Gastrocnemius medialis (tissue), 4 donors: ENCODE measurements at places on chromosomes 16 and 17. TPM values are rescaled to one million over a fixed set of nuclear protein-coding genes. Genes with fewer than 3 reads are reported as not detected.

Gene HCRT
- not detected for total RNA-seq

Gene KRTAP2-1
- not detected for total RNA-seq

Gene KCNJ18
- not detected for total RNA-seq

Gene MAPT
- total RNA-seq: 70.3 TPM

Gene NPIPB9
- not detected for total RNA-seq

Gene SLFN14
- total RNA-seq: not detected

Gene SPNS3
- total RNA-seq: not detected

- no peak overlapping the region for H3K27ac ChIP-seq
- no peaks in the 10 kb centered on the region for H3K36me3 ChIP-seq
- no peaks in the 10 kb centered on the region for H3K4me1 ChIP-seq
- no peak overlapping the region for H3K4me3 ChIP-seq
Measured at GRCh38 chr16:10660950-10661635, 33.6 kb downstream of the TEKT5 start.

GRCh38 chr17:37741341-37742115, 3.3 kb downstream of the HNF1B start:
- H3K27ac ChIP-seq: no peak overlapping the region
- no peak overlapping the region for H3K4me3 ChIP-seq
- DNase-seq: no peak
- H3K4me1 ChIP-seq: peaks cover 15% of the 10 kb centered on the region

- H3K36me3 ChIP-seq: no peaks in the 10 kb centered on the region
- DNase-seq: no peak
- H3K27me3 ChIP-seq: no peaks in the 10 kb centered on the region
Measured at GRCh38 chr16:27539120-27539519, 10.6 kb downstream of the GTF3C1 start.

- no peaks in the 10 kb centered on the region for H3K4me1 ChIP-seq
- no peak overlapping the region for H3K4me3 ChIP-seq
- H3K27me3 ChIP-seq: no peaks in the 10 kb centered on the region
- no peak overlapping the region for H3K27ac ChIP-seq
- no peaks in the 10 kb centered on the region for H3K36me3 ChIP-seq
Measured at GRCh38 chr17:66441101-66441661, 138.8 kb downstream of the PRKCA start.

DNA sequence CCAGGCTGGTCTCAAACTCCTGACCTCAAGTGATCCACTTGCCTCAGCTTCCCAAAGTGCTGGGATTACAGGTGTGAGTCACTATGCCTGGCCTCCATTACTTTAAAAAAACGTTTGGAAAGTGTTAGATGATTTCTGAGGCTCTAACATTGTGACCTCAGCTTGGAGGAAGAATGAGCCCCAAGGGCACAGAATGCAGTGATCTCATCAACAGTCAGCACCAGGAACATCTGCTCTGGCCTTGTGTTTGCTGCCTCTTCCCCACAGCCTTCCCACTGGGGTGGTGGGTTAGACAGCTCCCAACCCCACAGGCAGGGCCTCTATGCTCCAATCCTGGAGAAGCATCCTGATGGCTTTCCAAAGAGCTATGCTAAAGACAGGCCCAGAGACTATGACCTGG, 37.7 kb upstream of the SREBF1 start:
- no peaks in the 10 kb centered on the region for H3K36me3 ChIP-seq
- no peak overlapping the region for H3K27ac ChIP-seq
- no peaks in the 10 kb centered on the region for H3K27me3 ChIP-seq
- no peak for DNase-seq
- H3K4me1 ChIP-seq: peaks cover 53% of the 10 kb centered on the region

DNA sequence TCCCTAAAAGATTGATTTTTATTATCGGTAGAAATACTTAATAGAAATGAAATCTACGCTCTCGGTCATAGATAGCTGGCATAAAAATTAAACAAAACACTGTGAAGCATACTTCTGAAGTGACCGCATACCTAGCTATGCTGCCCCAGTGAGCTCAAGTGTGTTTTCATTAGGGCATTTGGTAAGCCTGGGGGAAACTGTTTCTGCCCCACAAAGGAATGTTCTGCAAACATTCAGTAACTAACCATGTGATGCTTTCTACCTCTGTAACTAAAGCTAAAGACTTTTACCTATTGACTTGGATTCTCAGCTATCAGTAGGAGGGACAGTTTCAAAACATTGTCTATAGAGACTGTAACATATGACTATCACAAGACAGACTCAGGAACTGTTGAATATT, 93.5 kb upstream of the HSBP1 start:
- H3K27me3 ChIP-seq: no peaks in the 10 kb centered on the region
- no peak for DNase-seq
- H3K4me3 ChIP-seq: no peak overlapping the region
- H3K36me3 ChIP-seq: no peaks in the 10 kb centered on the region

GRCh38 chr16:6645768-6646568, 686.7 kb upstream of the RBFOX1 start:
- H3K4me1 ChIP-seq: no peaks in the 10 kb centered on the region
- H3K27me3 ChIP-seq: no peaks in the 10 kb centered on the region
- no peak overlapping the region for H3K27ac ChIP-seq
- no peaks in the 10 kb centered on the region for H3K36me3 ChIP-seq
- H3K4me3 ChIP-seq: no peak overlapping the region
